ENCODE measurements at places on chromosomes 1 and 21.
A peak's percentile ranks its signal among the peaks of the same experiment; 100 is the strongest.

GRCh38 chr1:202625416-202626360 lies 84.6 kb downstream of the SYT2 start:
- peak; percentile 80 for DNase-seq

DNA sequence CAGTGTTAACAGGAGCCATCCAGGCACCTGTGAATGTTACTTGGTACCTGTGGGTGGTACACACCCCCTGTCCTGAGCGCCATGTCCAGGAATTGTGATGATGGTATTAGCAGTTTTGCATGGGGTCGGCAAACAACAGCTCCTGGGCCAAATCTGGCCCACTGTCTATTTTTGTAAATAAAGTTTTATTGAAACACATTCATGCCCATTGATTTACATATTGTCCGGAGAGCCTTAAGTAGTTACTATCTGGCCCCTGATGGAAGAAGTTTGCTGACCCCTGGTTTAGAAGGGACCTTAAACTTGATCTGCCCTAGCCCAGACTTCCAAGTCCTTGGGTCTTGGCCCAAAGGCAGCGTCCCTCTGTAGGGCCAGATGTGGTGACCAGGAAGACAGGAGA lies 58.3 kb downstream of the SPSB1 start:
- no peak for DNase-seq

DNA sequence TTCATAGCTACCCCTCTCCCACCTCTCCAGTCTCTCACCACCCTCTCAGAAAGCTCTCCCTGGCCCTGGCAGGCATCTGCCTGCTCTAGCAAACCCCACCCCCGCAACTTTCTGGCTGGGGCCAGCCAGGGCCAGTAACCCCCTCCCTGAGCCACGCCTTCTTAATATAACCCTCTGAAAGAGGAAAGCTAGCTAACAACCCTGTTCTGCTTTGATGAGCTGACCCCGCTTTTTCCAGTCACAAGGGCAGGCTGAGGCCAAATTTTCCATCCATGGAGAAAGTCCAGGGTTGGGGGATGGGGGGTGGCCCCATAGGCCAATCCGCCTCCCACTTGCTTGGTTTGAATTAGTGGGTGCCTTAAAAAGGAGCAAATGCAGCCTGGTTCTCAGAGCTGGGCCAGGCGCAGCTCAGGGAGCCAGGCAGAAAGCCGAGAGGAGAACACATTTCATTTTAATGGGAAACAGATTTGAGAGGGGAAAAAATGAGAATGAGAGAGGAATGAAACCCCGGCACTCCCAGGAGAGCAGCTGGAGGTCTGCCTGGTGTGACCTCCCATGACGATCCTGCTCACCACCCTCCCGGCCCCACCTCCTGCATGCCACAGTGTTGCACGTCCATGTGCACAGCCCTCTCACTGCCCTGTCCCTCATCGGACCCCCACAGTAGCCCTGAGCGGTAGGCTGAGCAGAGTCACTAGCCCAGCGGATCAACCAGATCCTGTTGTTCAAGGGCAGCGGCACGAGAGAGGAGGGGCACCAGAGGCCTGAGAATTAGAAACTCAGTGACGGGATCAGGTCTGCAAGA lies 62.3 kb downstream of the OPTC start:
- DNase-seq: peak; percentile 71

DNA sequence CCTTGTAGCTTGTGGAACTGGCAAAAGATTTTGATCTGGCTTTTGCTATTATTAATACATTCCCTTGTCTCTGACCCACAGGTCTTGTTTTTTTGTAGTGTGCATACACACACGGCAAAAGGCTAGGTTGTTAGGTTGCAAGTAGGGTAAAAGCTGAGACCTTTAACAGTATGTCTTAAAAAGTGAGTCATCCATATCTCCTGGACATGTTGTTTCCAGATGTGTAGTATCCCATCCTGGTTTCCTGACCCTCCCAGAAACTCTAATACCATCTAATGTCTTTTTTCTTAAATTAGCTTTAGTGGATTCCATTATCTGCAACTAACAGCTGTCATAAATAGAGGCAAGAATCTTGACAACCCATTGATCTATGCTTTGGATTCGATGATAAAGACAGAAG lies 14.7 kb downstream of the OVGP1 start:
- DNase-seq: no peak

DNA sequence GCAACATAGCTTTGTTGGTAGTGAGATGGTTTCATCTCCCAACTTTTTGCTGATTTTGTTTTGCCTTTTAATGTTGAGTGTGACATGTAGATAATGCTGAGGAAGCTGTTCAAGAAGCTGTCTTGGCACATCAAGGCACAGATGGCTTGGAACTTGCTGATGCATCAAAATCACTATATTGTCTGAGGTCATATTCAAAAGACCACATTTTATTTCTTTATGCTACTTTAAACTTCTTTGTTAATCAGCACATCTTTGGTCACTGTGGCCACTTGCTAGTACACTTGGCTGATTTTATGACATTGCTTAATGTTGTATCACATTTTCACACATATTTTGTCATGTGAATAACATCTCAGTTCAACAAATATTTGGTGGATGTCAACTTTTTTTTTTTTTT lies 87.1 kb upstream of the BCL10 start:
- DNase-seq: no peak

GRCh38 chr21:39952265-39952664 lies 85.0 kb downstream of the PCP4 start:
- DNase-seq: no peak

DNA sequence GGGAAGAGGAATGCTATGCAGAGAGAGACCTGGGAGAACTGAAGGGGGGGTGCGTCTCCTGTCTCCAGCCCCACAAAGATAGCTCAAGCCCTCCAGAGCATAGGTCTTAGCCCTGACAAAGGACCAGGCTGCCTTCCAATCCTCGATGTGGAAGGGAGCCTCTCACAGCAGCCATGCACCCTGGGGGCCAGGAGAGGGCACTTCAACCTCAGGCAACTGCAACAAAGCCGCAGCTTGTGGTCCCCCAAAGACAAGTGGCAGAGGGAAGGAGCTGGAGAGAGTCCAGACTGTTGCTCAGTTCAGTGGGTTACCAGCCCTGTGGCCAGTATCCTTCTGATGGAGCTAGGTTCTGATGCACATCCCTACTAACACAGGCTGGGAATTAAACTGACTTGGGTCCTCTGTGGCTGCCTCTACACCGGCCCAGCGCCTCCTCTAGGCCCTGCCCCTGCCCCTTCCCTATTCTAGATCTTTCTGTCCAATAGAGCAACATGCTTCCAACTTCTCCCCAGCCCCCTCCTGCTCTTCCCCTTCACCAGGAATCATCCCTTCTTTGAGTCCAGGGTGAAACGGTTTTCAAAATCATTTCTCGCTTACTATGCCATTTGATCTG lies 100.7 kb upstream of the SPATA6 start:
- peak; percentile 70 for DNase-seq

GRCh38 chr1:153032677-153033308 lies 1.8 kb downstream of the SPRR1B start:
- peak; percentile 30 for DNase-seq

DNA sequence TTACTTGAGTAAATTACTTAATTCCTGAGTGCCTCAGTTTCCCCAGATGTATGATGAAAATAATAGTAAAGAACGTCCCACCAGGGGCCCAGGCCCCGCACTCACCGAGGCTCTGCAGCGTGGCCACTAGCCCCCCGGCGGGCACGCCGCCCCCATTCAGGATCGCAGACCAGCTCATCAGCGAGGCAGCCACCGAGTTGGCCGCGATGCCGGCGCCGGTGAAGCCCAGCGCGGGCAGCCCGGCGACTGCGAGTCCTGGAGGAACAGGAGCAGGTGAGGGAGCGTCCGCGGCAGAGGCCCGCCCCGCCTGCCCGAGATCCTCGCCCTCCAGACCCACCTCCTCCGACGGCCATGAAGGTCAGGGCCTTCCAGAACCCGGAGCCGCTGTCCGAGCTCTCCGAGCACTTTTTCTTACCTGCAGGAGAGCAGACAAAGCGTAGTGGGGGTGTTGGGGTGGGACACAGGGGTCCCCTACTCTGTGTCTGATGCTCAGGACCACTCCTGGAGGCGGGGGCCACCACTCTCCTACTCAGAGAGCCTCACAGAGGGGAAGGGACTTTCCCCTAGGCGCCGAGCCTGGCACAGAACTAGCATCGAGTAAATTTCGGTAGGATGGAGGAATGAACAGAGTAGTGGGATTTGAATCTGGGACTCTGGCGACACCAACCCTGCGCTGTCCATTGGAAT lies 3.7 kb downstream of the IFI6 start:
- DNase-seq: no peak

- DNase-seq: no peak
These were observed 224.2 kb upstream of the RUNX1 start for GRCh38 chr21:35273333-35273732.

- DNase-seq: no peak
These were observed 2.4 kb downstream of the RAB7B start for GRCh38 chr1:206000641-206001339.

- DNase-seq: no peak
These were observed 683.4 kb downstream of the PTPRC start for GRCh38 chr1:199322278-199322677.
